A673 (cell line): ENCODE measurements at places on chromosomes 4 and X.

DNA sequence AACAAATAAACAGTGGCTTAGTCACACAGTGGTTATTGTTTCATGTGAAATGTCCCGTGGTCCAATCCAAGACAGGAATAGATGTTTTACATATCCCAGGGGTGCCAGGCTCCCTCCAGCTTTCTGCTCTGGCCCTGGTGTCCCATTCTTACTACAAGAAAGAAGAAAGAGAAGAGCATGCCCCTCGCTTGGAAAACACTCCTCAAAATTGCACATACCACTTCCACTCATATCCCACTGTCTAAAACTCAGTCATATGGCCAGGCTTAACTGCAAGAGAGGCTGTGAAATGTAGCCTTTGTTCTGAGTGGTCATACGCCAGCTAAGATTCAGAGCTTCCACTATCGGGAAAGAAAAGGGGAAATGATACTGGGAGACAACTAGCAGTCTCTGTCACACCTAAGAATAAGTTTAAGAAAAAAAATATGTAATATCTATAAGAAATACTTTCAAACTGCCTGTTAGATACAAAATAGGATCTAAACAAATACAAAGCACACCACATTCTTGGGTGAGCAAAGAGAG lies 306.8 kb upstream of the FAM241A start:
- no peaks in the 10 kb centered on the region for H3K27me3 ChIP-seq
- H3K4me1 ChIP-seq = no peaks in the 10 kb centered on the region
- H3K4me3 ChIP-seq = no peak overlapping the region
- no peak for DNase-seq
- H3K27ac ChIP-seq = no peak overlapping the region
- no peaks in the 10 kb centered on the region for H3K36me3 ChIP-seq

DNA sequence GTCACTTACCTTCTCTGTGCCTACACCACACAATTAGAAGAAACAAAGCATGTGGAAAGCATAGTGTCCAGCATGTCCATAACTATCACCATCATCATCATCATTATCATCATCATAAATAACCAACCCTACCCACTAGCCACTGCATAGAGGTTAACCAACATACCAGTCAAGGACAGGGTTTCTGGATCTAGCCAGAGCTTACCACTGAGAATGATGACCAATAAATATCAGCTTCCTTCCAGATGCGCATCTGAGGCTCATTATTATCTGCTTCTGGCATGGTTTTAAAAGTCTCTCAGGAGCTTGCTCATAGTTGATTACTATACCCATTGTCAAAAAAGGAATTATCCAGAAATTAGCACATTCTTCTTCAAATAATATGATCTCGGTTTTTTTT lies 25.5 kb upstream of the MYOZ2 start:
- DNase-seq = no peak
- no peak overlapping the region for H3K27ac ChIP-seq
- no peak overlapping the region for H3K4me3 ChIP-seq
- peaks cover 21% of the 10 kb centered on the region for H3K4me1 ChIP-seq

DNA sequence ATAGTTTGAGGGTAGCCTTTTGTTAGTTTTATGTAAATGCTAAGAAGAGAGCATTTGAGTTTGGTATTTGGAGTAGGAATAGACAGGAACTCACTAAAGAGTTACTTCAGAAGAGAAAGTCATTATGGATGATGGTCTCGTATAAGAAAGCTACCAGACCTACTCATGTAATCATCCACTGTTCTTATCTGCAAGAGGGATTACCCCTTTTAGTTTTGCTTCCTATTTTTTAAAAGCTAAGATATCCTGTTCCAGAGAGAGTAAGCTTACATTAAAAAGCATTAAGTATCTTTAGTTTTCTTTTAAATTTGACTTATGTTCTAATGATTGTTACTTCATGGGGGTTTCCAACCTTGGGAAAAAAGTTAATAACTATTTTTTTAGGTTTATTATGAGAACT lies 12.5 kb upstream of the ART3 start:
- no peak overlapping the region for H3K27ac ChIP-seq
- no peaks in the 10 kb centered on the region for H3K27me3 ChIP-seq
- H3K36me3 ChIP-seq = no peaks in the 10 kb centered on the region
- no peak for DNase-seq
- no peaks in the 10 kb centered on the region for H3K4me1 ChIP-seq

GRCh38 chr4:8236106-8236919 lies 33.2 kb upstream of the HTRA3 start:
- no peak overlapping the region for H3K4me3 ChIP-seq
- no peak for DNase-seq
- H3K36me3 ChIP-seq = no peaks in the 10 kb centered on the region
- no peaks in the 10 kb centered on the region for H3K4me1 ChIP-seq
- no peak overlapping the region for H3K27ac ChIP-seq

GRCh38 chr4:57137261-57137660 lies 27.1 kb upstream of the IGFBP7 start:
- no peak overlapping the region for H3K27ac ChIP-seq
- no peaks in the 10 kb centered on the region for H3K4me1 ChIP-seq
- H3K36me3 ChIP-seq = no peaks in the 10 kb centered on the region
- H3K27me3 ChIP-seq = no peaks in the 10 kb centered on the region

GRCh38 chr4:100278567-100278966 lies 88.3 kb upstream of the DDIT4L start:
- H3K27ac ChIP-seq = no peak overlapping the region

DNA sequence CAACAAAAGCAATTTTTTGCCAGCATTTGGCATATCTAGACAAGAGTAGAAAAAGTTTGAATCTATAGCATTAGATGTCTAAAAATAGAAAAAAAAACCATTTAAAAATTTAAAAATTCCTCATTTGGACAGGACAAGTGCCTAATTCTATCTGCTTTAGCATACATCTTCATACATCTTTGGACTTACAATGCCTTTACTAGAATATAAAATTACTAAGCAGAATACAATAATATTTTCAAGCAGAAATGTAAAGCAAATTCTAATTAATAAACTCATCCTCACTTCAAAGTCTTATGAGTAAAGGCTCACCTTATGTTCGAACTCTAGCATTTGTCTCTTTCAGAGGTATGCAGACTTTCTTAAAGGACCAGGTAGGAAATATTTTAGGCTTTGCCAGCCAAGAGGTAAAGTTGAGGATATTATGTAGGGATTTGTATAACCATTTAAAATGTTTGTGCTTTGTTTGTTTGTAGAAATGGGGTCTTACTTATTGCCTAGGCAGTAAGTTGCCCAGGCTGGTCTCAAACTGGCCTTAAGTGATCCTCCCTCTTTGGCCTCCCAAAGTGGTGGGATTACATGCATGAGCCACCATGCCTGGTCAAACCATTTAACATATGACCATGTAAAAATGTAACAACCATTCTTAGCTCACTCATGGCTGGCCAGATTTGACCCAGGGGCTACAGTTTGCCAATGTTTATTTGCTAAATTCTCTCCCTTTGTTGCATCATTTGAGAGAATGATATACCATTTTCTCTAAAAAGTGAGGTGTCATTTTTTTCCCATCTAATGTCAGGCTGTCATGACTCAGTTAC lies 29.1 kb downstream of the UGDH start:
- H3K36me3 ChIP-seq = peaks cover 26% of the 10 kb centered on the region
- H3K4me3 ChIP-seq = no peak overlapping the region
- H3K27me3 ChIP-seq = no peaks in the 10 kb centered on the region
- no peak overlapping the region for H3K27ac ChIP-seq
- no peak for DNase-seq
- no peaks in the 10 kb centered on the region for H3K4me1 ChIP-seq
